ENCODE measurements at places on chromosomes 2 and 18. TPM values are rescaled to one million over a fixed set of nuclear protein-coding genes. Genes with fewer than 3 reads are reported as not detected.

The TUBA3D gene
- not detected for total RNA-seq

The ATIC gene
- 22.1 TPM for total RNA-seq

The DYNAP gene
- not detected for total RNA-seq

The CELF4 gene
- total RNA-seq = 0.18 TPM

The CD207 gene
- total RNA-seq = 0.13 TPM

The GCG gene
- 16.6 TPM for total RNA-seq

The CEP192 gene
- total RNA-seq = 34.8 TPM

The ALPG gene
- total RNA-seq = not detected

The DNAH7 gene
- 0.31 TPM for total RNA-seq

The AQP12A gene
- not detected for total RNA-seq

The NLRC4 gene
- 0.40 TPM for total RNA-seq

The KCNIP3 gene
- 5.8 TPM for total RNA-seq

The TMEM87B gene
- 12.9 TPM for total RNA-seq

The C2orf78 gene
- not detected for total RNA-seq

The VWA3B gene
- 0.13 TPM for total RNA-seq

The MTERF4 gene
- 28.6 TPM for total RNA-seq

The CHRNG gene
- total RNA-seq = 77.7 TPM

The CABYR gene
- total RNA-seq = 2.8 TPM

The GALNT13 gene
- total RNA-seq = 0.31 TPM

The CD8B2 gene
- 0.09 TPM for total RNA-seq

The GPR45 gene
- not detected for total RNA-seq

The SOWAHC gene
- total RNA-seq = 5.4 TPM

The ERCC3 gene
- 26.3 TPM for total RNA-seq

The RAPGEF4 gene
- total RNA-seq = 1.2 TPM

The RAB11FIP5 gene
- total RNA-seq = 11.0 TPM

The ANTXR1 gene
- total RNA-seq = 86.0 TPM

The VAMP8 gene
- 9.8 TPM for total RNA-seq

The POTEJ gene
- 0.04 TPM for total RNA-seq

The MOCOS gene
- 0.13 TPM for total RNA-seq

The ANO7 gene
- 0.35 TPM for total RNA-seq

The NTSR2 gene
- total RNA-seq = not detected

The CKAP2L gene
- total RNA-seq = 5.5 TPM

The GGCX gene
- 26.2 TPM for total RNA-seq

The AFTPH gene
- total RNA-seq = 21.2 TPM

The CDCA7 gene
- total RNA-seq = 7.8 TPM

The REG3G gene
- total RNA-seq = not detected

The GRHL1 gene
- total RNA-seq = 1.0 TPM

The IMMT gene
- total RNA-seq = 47.7 TPM

The LIPG gene
- total RNA-seq = 6.3 TPM

The L3MBTL4 gene
- total RNA-seq = 4.2 TPM

The MPHOSPH10 gene
- total RNA-seq = 21.3 TPM

The TNFAIP6 gene
- 15.4 TPM for total RNA-seq

The NR4A2 gene
- 1.0 TPM for total RNA-seq

The SPP2 gene
- not detected for total RNA-seq

The ZC3H6 gene
- 8.2 TPM for total RNA-seq

The LNPK gene
- total RNA-seq = 40.6 TPM

The DSG4 gene
- not detected for total RNA-seq

The SCYGR4 gene
- total RNA-seq = not detected

The ANKRD30B gene
- total RNA-seq = under 0.01 TPM

The SP5 gene
- 5.0 TPM for total RNA-seq

The NT5DC4 gene
- total RNA-seq = not detected

The IL1B gene
- total RNA-seq = 0.18 TPM

The TXNDC2 gene
- 0.04 TPM for total RNA-seq

The ERBB4 gene
- total RNA-seq = 12.7 TPM

The AGXT gene
- 0.13 TPM for total RNA-seq

The BCL2L11 gene
- 6.3 TPM for total RNA-seq

The CNRIP1 gene
- total RNA-seq = 21.1 TPM

The SOCS6 gene
- total RNA-seq = 16.6 TPM

The RIT2 gene
- not detected for total RNA-seq

Data from muscle of leg (tissue), 16 donors.